ENCODE measurements at places on chromosomes 13 and 19. TPM values are rescaled to one million over a fixed set of nuclear protein-coding genes. Genes with fewer than 3 reads are reported as not detected.

The RPS28 gene
- 1,587 TPM for total RNA-seq

The SPACA4 gene
- total RNA-seq = 0.27 TPM

The GIPR gene
- 9.5 TPM for total RNA-seq

The ZNF844 gene
- total RNA-seq = 12.4 TPM

The NEK3 gene
- 27.8 TPM for total RNA-seq

The AXL gene
- total RNA-seq = 21.4 TPM

The KASH5 gene
- total RNA-seq = not detected

GRCh38 chr13:79642596-79642995 is 161.6 kb downstream of the NDFIP2 start:
- no peaks in the 10 kb centered on the region for H3K27me3 ChIP-seq
- H3K4me3 ChIP-seq = no peak overlapping the region
- DNase-seq = no peak
- H3K27ac ChIP-seq = no peak overlapping the region

DNA sequence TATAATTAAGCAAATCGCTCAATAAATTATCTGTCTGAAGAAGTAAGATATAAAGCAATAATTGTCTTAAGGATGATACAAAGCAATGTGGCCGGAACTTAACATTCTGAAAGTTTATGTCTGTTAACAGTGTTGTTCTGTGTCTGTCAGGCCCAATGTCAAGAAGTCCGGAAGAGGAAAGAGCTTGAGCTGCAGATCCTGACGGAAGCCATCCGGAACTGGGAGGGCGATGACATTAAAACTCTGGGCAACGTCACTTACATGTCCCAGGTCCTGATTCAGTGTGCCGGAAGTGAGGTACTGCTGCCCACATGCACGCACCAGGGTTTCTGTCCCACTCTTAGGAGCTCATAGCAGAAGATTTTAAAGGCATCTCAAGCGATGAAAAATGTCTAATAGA is 45.1 kb upstream of the TEX29 start:
- no peak overlapping the region for H3K27ac ChIP-seq
- no peak for DNase-seq
- H3K36me3 ChIP-seq = no peaks in the 10 kb centered on the region
- no peaks in the 10 kb centered on the region for H3K27me3 ChIP-seq
- H3K4me1 ChIP-seq = no peaks in the 10 kb centered on the region
- no peak overlapping the region for H3K4me3 ChIP-seq

DNA sequence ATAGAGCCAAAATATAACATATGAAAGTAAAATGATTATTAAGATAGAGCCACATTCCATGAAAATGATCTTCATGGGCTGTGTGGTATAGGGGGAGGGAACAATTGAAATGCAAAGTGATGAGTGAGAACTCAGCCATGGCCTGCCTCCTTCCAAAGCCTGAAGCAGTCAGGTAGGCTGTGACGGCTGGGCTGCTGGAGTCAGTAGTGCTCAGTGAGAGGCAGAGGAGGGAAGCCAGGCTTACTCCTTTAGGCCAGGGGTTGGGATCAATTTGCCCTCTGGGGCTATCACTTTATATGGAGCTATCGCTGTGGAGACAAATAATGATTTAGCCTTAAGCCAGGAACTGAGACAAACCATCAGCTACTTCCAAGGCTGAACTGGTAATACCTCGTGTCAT is 654.9 kb downstream of the FGF9 start:
- no peak overlapping the region for H3K4me3 ChIP-seq
- H3K36me3 ChIP-seq = no peaks in the 10 kb centered on the region
- no peak overlapping the region for H3K27ac ChIP-seq

GRCh38 chr19:54792814-54793213 is 10.6 kb upstream of the KIR2DL4 start:
- H3K27me3 ChIP-seq = no peaks in the 10 kb centered on the region
- H3K27ac ChIP-seq = no peak overlapping the region
- no peaks in the 10 kb centered on the region for H3K36me3 ChIP-seq

DNA sequence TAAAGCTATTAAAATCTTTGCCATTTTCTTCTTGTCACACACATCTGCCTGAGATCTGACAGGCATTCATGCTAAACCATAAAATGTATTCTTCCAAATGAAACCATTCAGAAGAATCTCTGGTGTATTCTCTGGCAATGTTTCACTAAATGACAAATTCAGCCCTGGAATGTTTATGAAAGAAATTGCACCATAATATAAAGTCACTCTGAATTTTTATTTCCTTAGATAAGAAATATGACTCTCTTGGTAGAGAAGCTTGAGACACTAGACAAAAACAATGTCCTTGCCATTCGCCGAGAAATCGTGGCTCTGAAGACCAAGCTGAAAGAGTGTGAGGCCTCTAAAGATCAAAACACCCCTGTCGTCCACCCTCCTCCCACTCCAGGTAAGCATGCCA is 14.3 kb downstream of the OLFM4 start:
- no peak for DNase-seq
- H3K4me1 ChIP-seq = no peaks in the 10 kb centered on the region
- H3K27me3 ChIP-seq = no peaks in the 10 kb centered on the region

DNA sequence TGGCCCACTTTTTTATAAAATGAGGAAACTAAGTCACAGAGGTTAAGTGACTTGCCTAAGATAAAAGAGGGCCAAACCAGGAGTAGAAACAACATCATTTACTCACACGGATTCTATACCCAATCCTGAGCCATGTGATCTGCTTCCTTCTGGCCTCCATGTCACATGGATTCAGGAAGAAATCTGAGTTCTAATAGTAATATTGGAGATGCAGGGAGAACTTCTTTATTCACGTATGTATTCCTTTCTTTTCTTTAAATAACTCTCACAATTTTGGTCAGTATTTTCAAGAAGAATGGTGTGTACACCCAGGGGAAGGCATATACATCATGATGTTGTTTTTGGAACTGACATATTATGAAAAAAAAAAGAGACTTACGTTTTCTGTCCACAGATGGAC is 1.8 kb downstream of the POSTN start:
- H3K4me3 ChIP-seq = no peak overlapping the region
- no peaks in the 10 kb centered on the region for H3K36me3 ChIP-seq
- H3K27me3 ChIP-seq = no peaks in the 10 kb centered on the region

- no peaks in the 10 kb centered on the region for H3K4me1 ChIP-seq
- no peak overlapping the region for H3K4me3 ChIP-seq
- H3K36me3 ChIP-seq = no peaks in the 10 kb centered on the region
- H3K27me3 ChIP-seq = no peaks in the 10 kb centered on the region
- DNase-seq = peak; percentile 68
Observed at GRCh38 chr19:33430674-33431277, 57.3 kb downstream of the CEBPG start.

DNA sequence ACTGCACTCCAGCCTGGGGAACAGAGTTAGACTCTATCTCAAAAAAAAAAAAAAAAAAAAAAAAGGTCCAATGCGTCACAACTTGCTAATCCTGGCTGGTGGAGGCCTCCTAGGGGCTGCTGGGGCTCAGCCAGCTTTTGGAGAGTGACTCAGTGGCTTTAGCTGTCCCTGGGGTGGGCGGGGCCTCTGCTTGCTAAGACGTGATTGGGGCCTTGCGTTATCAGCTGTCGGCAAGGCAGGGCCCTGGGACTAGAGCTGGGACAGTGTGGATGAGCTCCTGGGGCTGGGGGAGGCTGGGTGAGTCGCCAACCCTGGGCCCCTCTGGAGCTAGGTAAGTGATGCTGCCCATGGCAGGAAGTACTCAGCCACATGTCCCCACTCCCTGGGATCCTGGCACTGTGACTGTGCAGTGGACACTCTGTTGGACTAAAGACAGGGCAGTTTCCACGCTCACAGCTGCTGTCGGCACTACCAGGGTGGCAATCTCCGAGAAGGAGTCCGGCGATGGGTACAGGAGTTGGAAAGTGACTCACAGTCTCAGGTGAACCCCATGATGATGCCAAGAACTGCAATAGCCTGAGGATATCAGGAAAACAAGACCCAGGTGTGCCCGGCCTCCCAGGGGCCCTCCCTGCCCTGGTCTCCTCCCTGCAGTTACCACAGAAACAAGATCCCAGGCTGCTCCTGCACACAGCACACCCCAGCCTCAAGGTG is 32.2 kb downstream of the F2RL3 start:
- no peak for DNase-seq
- no peak overlapping the region for H3K27ac ChIP-seq
- no peaks in the 10 kb centered on the region for H3K4me1 ChIP-seq
- H3K4me3 ChIP-seq = no peak overlapping the region
- no peaks in the 10 kb centered on the region for H3K27me3 ChIP-seq

GRCh38 chr13:38685431-38685830 is 1.4 kb upstream of the FREM2 start:
- no peaks in the 10 kb centered on the region for H3K27me3 ChIP-seq
- DNase-seq = no peak
- H3K4me3 ChIP-seq = no peak overlapping the region
- no peaks in the 10 kb centered on the region for H3K4me1 ChIP-seq
- no peak overlapping the region for H3K27ac ChIP-seq

- H3K36me3 ChIP-seq = no peaks in the 10 kb centered on the region
- no peak overlapping the region for H3K4me3 ChIP-seq
- DNase-seq = no peak
- H3K27me3 ChIP-seq = peaks cover 2% of the 10 kb centered on the region
- no peak overlapping the region for H3K27ac ChIP-seq
Observed at GRCh38 chr13:37486171-37486681, 112.3 kb downstream of the POSTN start.

- no peaks in the 10 kb centered on the region for H3K27me3 ChIP-seq
- no peaks in the 10 kb centered on the region for H3K36me3 ChIP-seq
- no peak for DNase-seq
- no peaks in the 10 kb centered on the region for H3K4me1 ChIP-seq
- no peak overlapping the region for H3K4me3 ChIP-seq
- H3K27ac ChIP-seq = no peak overlapping the region
Observed at GRCh38 chr19:7191946-7192691, 102.1 kb downstream of the INSR start.

- H3K27ac ChIP-seq = no peak overlapping the region
- no peaks in the 10 kb centered on the region for H3K27me3 ChIP-seq
- no peak for DNase-seq
- no peak overlapping the region for H3K4me3 ChIP-seq
Observed at GRCh38 chr19:13899912-13900584, 5.9 kb downstream of the BRME1 start.

- H3K4me1 ChIP-seq = no peaks in the 10 kb centered on the region
- H3K4me3 ChIP-seq = no peak overlapping the region
- no peak for DNase-seq
- no peaks in the 10 kb centered on the region for H3K27me3 ChIP-seq
- no peaks in the 10 kb centered on the region for H3K36me3 ChIP-seq
Observed at GRCh38 chr19:18656337-18657086, 19.7 kb downstream of the KLHL26 start.

- H3K27ac ChIP-seq = peak within 1 kb of the TSS; percentile 87
- peaks cover 13% of the 10 kb centered on the region for H3K4me1 ChIP-seq
- no peaks in the 10 kb centered on the region for H3K27me3 ChIP-seq
- H3K4me3 ChIP-seq = peak within 1 kb of the TSS; percentile 67
- H3K36me3 ChIP-seq = no peaks in the 10 kb centered on the region
- DNase-seq = no peak
Observed at GRCh38 chr19:49766930-49767299, at the start of gene AP2A1. Gene AP2A1, plus strand, starts transcription at chr19:49767001. Its CDS starts 133 bp downstream, at chr19:49767134.

DNA sequence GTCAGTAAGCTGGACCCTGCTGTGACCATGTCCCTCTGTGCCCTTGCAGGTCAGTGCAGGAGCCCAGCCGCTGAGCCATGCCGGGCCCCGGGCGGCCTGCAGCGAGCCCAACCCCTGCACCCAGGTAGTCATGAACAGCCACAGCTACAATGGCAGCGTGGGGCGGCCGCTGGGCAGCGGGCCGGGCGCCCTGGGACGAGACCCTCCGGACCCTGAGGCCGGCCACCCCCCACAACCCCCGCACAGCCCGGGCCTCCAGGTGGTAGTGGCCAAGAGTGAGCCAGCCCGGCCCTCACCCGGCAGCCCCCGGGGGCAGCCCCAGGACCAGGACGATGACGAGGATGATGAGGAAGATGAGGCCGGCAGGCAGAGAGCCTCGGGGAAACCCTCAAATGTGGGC is 6.9 kb downstream of the KCNN1 start:
- H3K27ac ChIP-seq = no peak overlapping the region
- no peaks in the 10 kb centered on the region for H3K4me1 ChIP-seq
- no peak for DNase-seq
- no peak overlapping the region for H3K4me3 ChIP-seq
- H3K36me3 ChIP-seq = no peaks in the 10 kb centered on the region
- no peaks in the 10 kb centered on the region for H3K27me3 ChIP-seq

DNA sequence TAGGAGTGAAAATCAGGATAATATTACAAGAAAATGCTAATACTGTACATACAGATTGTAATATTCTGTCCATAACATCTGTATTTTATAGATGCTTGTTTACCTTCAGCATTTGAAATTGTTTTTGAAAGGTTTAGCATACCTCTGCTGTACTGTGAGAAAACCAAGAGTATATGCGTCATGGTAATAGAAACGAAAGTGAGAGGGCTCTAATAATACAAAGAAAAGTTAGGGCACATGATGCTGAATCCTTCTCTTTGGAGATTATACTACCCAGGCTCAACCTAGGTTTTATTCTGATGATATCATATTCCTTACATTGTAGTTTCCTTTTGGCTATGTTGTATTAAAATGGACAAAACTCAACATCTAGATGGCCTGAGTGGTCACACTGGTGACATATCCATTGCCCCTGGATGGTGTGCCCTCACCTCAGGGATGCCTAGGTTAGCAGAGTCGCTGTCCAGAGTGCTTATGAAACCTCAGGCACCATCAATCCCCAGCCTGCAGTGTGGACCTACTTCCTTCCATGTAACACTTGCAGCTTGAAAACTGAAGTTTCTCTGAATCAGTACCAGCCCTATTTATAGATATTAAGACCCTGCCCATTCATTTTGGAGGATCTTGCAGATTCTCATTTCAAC is 253.7 kb downstream of the KCTD12 start:
- H3K27me3 ChIP-seq = no peaks in the 10 kb centered on the region
- no peak overlapping the region for H3K4me3 ChIP-seq
- no peaks in the 10 kb centered on the region for H3K36me3 ChIP-seq
- DNase-seq = no peak
- no peaks in the 10 kb centered on the region for H3K4me1 ChIP-seq
- no peak overlapping the region for H3K27ac ChIP-seq

DNA sequence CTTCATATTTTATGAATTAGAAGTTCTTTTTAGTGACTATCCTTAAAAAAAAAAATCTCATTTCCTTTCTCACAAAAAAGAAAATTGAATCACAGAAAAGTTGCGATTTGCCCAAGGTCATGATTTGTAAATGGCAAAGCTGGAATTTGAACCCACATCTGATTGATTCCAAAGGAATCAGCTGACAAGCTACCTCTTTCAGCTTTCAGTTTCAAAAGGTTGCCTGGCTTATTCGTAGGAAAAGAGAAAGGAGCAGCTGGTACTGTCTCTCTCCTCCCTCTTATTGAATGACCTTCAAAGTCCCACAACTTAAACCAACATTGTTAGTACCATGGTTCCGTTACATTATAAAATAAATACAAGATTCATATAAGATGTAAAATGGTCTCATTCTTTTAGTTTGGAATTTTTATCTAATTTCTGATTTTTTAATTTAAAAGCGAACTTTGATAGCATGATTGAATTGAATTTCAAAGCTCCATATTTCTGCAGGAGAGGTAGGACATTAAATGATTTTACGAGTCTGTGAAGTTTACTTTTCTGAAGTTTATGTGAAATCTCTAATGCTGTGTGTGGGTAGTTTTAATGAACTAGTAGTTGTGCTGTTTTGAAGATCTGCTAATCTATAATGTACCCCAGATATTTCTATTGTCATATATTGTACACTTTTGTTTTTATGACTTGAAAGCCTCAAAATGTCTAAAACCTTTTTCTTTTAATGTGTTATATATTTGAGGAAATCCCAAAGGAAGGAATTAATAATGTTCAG is 18.5 kb upstream of the KCTD4 start:
- H3K4me3 ChIP-seq = no peak overlapping the region
- no peaks in the 10 kb centered on the region for H3K36me3 ChIP-seq
- DNase-seq = no peak
- no peaks in the 10 kb centered on the region for H3K27me3 ChIP-seq
- H3K27ac ChIP-seq = peak overlapping the region; percentile 19
